Sciatic nerve (tissue), 2 donors: ENCODE measurements at places on chromosomes 13 and 19. TPM values are rescaled to one million over a fixed set of nuclear protein-coding genes. Genes with fewer than 3 reads are reported as not detected.

GRCh38 chr19:49212016-49212701 lies 54.6 kb downstream of the TRPM4 start:
- no peak for DNase-seq

DNA sequence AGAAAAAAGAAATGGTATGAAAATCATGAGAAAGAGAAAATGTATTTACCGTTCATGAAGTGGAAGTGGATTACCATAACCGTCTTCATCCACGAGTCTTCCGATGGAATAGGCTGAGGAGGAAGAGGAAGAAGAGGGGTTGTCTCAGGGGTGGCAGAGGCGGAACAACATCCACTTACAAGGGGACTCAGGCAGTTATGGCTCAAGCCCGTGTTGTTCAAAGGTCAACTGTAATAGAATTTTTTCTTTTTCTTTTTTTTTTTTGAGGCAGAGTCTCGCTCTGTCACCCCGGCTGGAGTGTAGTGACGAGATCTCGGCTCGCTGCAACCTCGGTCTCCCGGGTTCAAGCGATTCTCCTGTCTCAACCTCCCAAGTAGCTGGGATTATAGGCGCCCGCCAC lies 16.9 kb upstream of the ADGRL1 start:
- DNase-seq, result no peak

DNA sequence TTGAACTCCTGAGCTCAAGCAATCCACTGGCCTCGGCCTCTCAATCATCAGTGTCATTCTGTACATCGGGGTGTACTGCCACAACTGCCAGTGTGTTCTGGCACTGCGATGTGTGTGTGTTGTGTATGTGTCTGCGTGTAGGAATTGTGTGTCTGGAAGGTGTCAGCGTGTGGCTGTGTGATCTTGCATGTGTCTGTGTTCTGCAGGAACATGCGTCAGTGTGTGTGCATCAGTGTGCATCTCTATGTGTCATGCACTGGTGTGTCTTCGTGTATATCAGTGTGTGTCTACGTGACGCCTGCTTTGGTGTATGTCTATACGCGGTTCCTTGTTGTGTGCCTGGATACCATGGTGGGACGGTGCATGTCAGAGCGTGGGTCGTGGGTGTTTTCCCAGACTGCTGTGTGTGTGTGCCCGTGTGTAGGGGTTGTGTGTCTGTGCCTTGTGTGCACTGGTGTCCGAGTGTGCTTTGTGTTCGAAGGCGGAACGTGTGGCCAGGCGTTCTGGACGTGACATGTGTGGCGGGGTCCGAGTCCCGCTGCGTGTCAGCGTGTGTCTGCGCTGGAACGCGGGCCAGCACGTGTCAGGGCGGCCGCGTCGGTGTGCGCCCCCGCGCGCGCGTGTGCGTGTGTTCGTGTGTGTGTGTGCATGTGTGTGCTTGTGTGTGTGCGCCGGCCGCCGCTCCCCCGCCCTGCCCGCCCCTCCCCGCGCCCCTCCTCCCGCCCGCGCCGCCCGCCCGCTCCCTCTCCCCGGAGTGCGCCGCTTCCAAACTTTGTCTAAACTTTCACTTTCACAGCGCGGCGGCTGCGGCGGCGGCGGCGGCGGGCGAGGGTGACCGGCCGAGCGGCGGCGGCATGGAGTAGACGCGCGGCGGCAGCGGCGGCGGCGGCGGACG lies at the start of gene NFIX:
Gene NFIX, plus strand, starts transcription at position 775 of the 895 bp plus-strand sequence. CDS start 363 bp downstream, outside the sequence.
- peak; percentile 86 for DNase-seq

- no peak for DNase-seq
Measured at GRCh38 chr13:45040622-45041021, 51.3 kb downstream of the GPALPP1 start.

DNA sequence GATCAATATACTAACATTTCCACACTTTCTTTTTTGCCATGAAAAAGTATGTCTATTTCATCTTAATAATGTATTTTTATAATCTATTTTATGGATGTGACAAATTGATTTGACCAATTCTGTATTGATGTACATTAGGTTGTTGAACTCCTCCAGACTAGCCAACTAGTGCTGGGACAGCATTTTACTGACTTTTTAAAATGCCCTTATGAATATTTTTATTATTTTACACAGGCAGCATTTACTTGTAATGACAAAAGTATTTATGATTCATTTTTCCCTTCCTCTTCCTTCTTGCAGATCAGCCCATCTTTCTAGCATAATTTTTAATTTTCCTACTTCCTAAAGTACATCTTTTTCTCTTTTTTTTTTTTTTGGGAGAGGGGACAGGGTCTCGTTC lies 918 bp upstream of the FUZ start:
- no peak for DNase-seq

DNA sequence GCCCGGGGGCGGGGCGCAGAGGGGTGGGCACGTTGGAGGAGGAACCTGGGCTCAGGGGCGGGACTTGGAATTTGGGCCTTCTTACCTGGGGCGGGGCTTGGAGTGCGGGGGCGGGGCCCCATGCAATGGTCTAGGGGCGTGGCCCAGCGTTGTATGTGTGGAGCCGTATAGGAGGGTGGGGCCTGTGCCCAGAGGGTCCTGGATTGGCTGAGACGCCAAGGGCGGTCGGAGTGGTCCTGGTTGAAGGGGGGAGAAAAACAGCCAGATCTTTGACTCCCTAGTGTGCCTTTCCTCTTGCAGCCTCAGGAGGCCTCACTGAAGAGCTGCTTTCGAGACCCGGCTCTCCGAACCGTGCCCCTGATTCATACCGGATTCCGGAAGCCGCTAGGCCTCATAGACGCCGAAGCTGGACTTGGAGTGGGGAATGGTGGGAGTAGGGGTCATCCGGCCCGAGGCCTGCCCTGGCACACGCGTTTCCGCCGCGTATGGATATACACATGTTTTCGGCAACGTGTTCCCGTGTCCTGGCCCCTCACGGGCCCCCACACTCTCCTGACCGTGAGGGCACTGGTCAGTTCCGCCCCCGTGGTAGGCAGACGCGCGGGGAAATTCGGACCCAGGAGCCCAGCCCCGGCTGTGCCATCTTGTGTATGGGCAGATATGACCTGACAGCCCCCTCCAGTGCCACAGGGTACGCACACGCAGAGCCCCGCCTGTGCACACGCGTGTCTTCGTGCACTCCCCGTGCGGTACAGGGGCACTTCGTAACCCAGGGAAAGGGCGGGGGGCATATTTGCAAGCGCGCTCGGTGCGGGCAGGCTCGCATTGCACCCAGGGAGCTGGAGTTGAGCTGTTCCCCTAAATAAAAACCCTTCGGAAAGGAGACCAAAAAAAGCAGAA lies 661 bp upstream of the PRR12 start:
- peak; percentile 94 for DNase-seq

DNA sequence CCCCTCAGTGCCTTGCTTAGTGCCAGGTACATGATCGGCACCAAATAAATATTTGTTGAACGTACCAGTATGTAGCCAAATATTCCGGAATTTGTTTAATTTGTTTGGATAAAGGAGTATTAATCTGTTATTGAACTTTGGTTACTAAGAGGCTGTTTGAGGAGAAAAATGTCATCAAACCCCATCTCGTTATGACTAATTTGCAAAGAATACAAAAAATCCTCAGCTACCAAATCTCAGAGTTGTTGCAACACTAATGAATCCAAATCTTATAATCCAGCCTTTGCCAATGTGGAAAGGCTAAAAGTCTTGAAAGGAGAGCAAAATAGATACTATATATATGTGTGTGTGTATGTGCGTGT lies 79.5 kb downstream of the KLF5 start:
- no peak for DNase-seq

- DNase-seq, result peak; percentile 79
Measured at GRCh38 chr19:17109962-17110598, 34.5 kb downstream of the MYO9B start.

DNA sequence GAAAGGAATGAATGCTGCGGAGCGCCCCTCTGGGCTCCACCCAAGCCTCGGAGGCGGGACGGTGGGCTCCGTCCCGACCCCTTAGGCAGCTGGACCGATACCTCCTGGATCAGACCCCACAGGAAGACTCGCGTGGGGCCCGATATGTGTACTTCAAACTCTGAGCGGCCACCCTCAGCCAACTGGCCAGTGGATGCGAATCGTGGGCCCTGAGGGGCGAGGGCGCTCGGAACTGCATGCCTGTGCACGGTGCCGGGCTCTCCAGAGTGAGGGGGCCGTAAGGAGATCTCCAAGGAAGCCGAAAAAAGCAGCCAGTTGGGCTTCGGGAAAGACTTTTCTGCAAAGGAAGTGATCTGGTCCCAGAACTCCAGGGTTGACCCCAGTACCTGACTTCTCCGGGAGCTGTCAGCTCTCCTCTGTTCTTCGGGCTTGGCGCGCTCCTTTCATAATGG lies 8.6 kb downstream of the PDX1 start:
- no peak for DNase-seq

- DNase-seq, result no peak
Measured at GRCh38 chr19:55252760-55253663, 5.8 kb downstream of the PPP6R1 start.

DNA sequence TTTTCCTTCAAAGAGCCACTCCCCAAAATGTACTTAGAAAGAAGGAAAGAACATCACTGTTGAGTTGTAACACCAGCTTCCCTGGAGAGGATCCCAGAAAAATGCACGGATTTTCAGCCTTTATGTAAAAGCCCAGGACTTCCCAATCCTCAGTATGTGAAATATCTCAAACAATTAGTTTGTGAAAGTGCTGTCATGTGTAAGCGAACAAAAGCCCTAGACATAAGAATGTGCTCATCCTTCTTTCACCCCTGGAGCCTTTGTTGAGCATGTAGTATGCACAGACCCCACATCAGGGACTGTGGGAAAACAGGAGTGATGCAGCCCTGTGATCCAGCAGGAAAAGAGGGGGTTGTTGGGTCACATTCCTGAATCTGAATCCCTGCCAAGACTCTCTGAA lies 441.4 kb upstream of the ZNF507 start:
- no peak for DNase-seq

DNA sequence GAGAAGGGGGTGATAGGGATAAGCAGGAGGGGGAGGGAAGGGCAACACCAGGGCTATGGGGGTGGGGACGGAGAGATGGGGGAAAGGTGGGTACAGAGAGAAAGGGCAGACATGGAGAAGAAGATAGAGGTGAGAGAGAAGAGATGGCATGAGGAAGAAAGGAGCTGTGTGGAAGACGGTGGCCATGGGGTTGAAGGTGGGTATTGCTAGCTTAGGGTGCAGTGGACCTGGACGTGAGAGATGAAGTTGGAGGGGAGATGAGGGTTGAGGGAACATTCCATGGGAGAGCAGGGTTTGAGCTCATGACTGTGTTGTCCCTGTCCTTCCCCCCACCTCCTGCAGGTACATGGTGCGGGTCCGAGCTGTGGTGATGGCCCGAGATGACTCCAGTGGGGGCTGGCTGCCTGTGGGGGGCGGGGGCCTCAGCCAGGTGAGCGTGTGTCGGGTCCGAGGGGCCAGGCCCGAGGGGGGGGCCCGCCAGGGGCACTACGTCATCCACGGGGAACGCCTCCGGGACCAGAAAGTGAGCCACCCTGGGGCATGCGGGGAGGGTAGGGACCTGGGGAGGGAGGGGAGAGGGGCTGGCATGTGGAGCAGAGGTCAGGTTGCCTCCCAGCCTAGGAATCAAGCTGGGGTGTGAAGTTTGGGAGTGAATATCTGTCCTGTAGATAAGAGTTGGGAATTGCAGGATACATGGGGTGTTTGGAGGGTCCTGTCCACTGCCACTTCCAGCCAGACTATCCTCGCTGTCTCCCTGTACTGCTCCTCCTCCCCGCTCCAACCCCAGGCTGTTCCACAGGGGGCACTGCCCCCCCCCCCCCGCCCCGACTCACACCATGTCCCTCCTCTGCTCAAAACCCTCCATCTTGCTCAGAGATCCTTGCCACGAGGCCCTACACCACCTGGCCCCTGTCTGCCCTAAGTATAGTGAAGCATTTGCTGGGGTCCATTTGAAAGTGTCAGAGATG lies 1.7 kb downstream of the SPRED3 start:
- no peak for DNase-seq

DNA sequence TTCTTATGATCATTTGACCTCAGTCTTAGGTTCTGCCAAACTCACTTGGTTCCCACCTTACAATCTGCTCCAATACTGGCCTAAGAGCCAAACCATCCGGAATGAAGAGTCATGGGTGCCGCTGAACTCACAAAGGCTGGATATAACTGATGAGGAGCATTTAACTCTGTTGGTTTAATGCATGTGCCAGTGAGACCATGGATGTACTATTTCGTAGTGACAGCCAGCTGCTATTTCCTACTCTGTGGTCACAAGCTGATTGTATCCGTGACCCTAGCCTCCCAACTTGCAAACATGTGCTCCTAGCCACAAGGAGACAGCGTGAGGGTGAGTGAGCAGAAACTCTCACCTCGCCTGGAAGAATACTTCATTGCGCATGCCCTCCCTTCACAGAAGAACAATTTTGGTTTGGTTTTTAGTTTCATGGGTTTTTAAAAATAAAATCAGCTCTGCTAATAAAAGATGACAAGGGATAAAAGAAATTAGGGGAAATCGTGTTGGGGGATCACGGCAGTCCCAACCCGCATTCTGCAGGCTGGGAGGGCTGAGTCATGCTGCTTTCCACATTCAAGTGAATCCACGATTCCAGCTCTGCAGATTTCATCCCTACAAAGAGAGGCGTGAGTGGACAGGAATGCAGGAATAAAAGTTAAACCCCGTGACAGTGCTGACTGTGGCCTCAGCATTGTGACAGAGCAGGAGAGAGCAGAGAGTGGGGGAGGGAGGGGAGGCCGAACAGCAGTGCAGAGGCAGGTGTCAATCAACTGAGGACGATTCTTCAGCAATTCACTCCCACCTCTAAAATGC lies 66.8 kb upstream of the RAP2A start:
- no peak for DNase-seq

DNA sequence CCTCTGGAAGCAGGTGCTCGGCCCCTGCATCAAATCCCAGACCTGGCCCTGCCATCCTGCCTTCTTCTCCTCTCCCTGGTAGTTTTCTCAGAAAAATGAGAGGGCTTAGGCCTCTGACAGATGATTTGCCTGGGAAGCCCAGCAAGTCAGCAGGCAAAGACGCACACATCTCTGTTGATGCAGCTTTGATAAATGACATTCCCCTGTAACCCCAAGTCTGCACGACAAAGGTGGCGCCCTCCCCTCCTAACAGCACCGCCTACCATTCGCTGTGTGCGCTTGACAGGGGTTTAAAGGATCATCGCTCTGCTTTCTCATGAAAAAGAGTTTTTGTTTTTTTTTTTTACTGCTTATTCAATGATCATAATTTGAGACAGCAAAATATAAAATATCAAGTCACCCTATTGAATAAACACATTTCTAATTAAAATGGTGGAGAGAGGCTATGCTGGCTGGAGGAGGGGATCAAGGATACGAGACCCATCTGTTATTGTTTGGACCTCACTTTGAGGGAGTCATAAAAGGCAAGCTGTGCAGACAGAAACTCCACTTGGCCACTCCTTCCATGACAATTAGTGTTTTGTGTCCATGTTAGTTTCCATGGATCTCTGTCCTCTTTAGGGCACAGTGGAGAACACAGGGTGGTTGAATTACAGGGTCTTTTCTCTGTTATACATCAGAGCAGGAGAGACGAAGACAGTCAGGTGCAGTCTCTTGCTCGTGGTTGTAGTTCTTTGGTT lies 126.1 kb downstream of the FGF9 start:
- no peak for DNase-seq

IL11 gene
- 0.45 TPM for total RNA-seq

KLK12 gene
- total RNA-seq, result not detected

ADAMTSL5 gene
- 48.3 TPM for total RNA-seq

CEBPA gene
- 20.4 TPM for total RNA-seq

OVOL3 gene
- total RNA-seq, result not detected
